ENCODE measurements at places on chromosomes 7 and 10. TPM values are rescaled to one million over a fixed set of nuclear protein-coding genes. Genes with fewer than 3 reads are reported as not detected.

The NPFFR1 gene
- total RNA-seq: not detected

The WNT8B gene
- total RNA-seq: not detected

The TUBGCP2 gene
- total RNA-seq: 45.1 TPM

The CDHR3 gene
- 6.0 TPM for total RNA-seq

The CYP3A7 gene
- total RNA-seq: not detected

The BMS1 gene
- total RNA-seq: 23.1 TPM

The NEUROG3 gene
- total RNA-seq: not detected

The PRKG1 gene
- not detected for total RNA-seq

The HMX3 gene
- total RNA-seq: not detected

The ERVW-1 gene
- total RNA-seq: not detected

The DIP2C gene
- total RNA-seq: 5.7 TPM

The FAM20C gene
- 37.8 TPM for total RNA-seq

The ZNRF2 gene
- total RNA-seq: 6.3 TPM

The ASB4 gene
- 0.23 TPM for total RNA-seq

The TMEM176B gene
- total RNA-seq: 0.05 TPM
